ENCODE measurements at places on chromosomes 5 and 9.

DNA sequence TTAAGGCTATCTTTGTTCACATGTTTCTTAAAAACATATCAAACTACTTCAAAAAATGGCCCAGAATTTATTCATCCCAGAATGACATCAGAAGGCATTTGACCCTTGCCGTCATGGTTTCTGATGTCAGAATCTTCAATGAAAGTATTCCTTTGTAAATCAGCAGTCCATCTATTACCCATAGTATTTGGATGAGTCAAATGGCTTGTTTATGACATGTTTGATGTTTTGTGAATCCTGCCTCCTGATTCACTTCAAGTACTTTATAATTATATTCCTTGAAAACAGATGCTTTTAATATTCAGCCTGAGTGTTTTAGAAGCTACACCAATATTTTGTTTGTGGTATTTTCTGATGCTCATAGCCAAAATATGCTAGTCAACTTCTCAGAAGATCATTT lies 200.8 kb upstream of the MEF2C start:
- no peaks in the 10 kb centered on the region for H3K4me1 ChIP-seq
- no peak for ATAC-seq
- no peak overlapping the region for H3K4me3 ChIP-seq
- H3K36me3 ChIP-seq = no peaks in the 10 kb centered on the region
- no peaks in the 10 kb centered on the region for H3K27me3 ChIP-seq

DNA sequence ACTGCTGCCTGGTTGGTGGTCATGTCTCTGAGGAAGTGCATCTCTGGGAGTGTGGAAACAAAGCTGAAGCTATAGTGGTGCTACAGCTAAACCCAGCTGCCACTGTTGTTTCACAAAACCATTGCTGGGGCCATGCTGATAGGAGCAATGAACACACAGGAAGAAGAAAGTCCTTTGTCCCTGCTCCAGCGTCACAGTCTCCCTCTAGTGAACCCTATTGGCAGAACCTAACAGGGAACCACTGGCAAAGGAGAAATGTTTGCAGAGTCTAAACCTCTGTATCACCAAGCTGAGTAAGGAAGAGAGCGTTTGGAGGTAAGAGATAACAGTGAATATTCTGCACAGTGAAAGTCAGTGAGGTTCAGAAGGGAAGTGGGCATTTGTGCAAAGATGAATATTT lies 244.0 kb downstream of the YTHDC2 start:
- H3K27ac ChIP-seq = no peak overlapping the region
- ATAC-seq = no peak
- no peaks in the 10 kb centered on the region for H3K36me3 ChIP-seq

- no peaks in the 10 kb centered on the region for H3K4me1 ChIP-seq
- H3K36me3 ChIP-seq = no peaks in the 10 kb centered on the region
- no peak overlapping the region for H3K4me3 ChIP-seq
- H3K27me3 ChIP-seq = peaks cover 14% of the 10 kb centered on the region
- no peak overlapping the region for H3K27ac ChIP-seq
Measured at GRCh38 chr5:174119468-174119881, 74.0 kb downstream of the NSG2 start.

DNA sequence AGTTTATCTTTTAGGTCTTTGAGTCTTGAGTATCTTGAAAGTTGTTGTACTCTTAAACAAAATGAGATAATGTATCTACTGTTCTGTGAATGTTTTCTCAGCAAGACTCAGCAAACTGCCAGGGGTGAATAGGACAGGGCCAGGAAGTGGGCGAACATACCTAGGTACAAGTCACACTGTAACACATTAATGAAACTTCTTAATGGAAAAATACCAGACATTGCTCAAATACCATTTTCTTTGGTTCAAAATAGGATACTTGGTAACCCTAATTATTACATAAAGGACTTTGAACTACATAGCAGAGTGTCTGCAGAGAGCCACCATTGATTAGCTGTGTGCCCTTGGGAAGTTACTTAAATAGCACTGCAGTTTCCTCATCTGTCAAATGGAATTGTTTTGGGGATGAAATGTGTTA lies 197.5 kb downstream of the ARHGEF28 start:
- ATAC-seq = no peak
- H3K4me3 ChIP-seq = no peak overlapping the region
- no peaks in the 10 kb centered on the region for H3K27me3 ChIP-seq
- peaks cover 11% of the 10 kb centered on the region for H3K4me1 ChIP-seq

DNA sequence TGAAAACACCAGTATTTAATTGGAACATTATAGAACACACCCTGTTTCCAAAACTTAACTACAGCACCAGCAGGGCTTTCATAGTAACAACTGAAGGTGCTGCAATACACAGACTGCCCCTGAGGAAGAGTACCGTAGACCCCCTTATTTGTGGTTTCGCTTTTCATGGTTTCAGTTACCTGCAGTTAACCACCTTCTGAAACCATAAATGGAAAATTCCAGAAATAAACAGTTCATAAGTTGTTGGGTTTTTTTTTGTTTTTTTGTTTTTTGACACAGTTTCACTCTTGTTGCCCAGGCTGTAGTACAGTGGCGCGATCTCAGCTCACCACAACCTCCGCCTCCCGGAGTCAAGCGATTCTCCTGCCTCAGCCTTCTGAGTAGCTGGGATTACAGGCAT lies 9.5 kb upstream of the GLDC start:
- no peak for ATAC-seq
- H3K4me3 ChIP-seq = no peak overlapping the region
- H3K27me3 ChIP-seq = peaks cover 21% of the 10 kb centered on the region
- H3K27ac ChIP-seq = no peak overlapping the region
- no peaks in the 10 kb centered on the region for H3K36me3 ChIP-seq
- no peaks in the 10 kb centered on the region for H3K4me1 ChIP-seq

GRCh38 chr5:83827111-83827557 lies 106.5 kb upstream of the HAPLN1 start:
- no peaks in the 10 kb centered on the region for H3K4me1 ChIP-seq
- no peak overlapping the region for H3K4me3 ChIP-seq
- H3K27me3 ChIP-seq = no peaks in the 10 kb centered on the region
- H3K36me3 ChIP-seq = no peaks in the 10 kb centered on the region

DNA sequence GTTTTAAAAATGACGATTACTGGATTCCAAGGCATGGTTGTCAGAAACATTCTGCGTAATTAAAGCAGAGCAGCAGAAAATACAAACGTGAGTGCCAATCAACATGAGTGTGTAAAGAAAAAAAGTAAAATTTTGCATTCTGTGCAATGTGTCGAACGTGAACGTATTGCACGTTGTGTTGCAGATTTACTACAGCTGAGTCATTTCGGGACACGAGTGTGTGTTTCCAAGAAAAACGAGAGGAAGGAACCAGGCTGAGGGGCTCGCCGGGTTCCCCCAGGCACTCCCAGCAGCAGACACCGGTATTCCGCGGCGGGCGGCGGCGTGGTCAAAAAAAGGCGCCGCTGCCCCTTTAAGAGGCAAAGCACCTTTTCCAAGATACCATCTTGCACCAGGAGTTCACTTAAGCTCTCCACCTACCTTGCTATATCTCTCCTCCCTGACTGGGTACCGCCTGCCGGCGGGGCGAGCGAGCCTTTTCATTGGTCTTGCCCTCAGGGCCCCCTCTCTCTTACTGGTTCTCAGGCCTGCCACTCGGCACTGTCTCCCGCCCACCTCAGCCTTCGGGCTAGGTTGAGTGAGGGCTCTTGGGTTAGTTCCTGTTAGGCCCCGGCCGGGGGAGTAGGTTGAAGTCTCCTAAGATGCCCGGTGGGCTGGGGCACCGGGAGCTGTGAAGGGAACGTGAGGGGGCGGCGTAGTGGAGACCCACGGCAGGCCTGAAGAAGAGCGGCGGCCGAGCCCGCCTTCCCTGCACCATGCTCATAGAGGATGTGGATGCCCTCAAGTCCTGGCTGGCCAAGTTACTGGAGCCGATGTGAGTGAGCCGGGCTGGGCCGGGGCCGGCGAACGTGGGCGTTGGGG lies at the start of gene RBM27:
TSS of gene RBM27 (plus strand) at position 595 of the 861 bp plus-strand sequence. CDS start at position 756, 161 bp downstream.
- H3K36me3 ChIP-seq = no peaks in the 10 kb centered on the region
- H3K4me3 ChIP-seq = peak within 1 kb of the TSS; percentile 97
- peak within 1 kb of the TSS; percentile 82 for H3K27ac ChIP-seq
- H3K27me3 ChIP-seq = no peaks in the 10 kb centered on the region
- H3K4me1 ChIP-seq = peaks cover 13% of the 10 kb centered on the region

DNA sequence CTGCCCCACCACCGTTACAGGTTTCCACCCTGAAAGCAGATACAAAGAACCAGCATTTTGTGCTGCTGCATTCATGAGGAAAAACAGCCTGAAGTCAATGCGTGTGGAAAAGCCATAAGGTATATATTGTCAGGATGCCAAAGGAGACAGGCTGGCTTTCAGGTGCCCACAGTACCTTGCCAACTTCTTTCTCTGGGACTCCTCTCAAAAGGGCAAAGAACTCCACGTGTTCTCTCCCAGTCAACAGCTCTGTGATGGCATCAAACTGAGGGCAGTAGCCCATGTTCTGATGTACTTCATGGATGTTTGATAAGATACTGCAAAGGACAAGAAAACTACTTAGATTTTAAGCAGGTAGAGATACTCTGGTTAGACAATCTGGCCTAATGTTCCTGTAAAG lies 24.3 kb downstream of the NIPSNAP3B start:
- H3K36me3 ChIP-seq = peaks cover 100% of the 10 kb centered on the region
- H3K27me3 ChIP-seq = no peaks in the 10 kb centered on the region
- no peaks in the 10 kb centered on the region for H3K4me1 ChIP-seq
- no peak for ATAC-seq
- no peak overlapping the region for H3K4me3 ChIP-seq

GRCh38 chr5:131209506-131210150 lies 38.9 kb downstream of the LYRM7 start:
- H3K27ac ChIP-seq = no peak overlapping the region
- no peaks in the 10 kb centered on the region for H3K4me1 ChIP-seq
- H3K4me3 ChIP-seq = no peak overlapping the region

DNA sequence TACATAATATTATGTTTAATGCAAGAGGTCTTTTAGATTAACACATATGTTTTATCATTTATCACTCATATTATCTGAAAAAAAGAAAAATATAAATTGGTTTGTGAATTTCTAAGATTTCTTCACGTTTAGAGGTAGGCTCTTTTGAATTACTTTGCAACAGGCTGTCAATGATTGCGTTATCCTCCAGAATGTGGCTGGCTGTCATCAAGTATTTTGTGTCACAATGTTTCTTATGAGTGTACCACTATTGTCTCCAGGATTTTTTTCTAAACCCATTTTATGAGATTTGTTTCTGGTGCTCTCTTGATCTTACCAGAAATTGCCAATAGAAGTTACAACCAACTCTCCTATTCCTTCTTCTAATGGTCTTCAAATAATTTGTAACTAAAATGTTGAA lies 307.9 kb downstream of the DMAC1 start:
- H3K4me3 ChIP-seq = no peak overlapping the region
- H3K27ac ChIP-seq = no peak overlapping the region
- no peaks in the 10 kb centered on the region for H3K36me3 ChIP-seq
- no peaks in the 10 kb centered on the region for H3K4me1 ChIP-seq
- no peaks in the 10 kb centered on the region for H3K27me3 ChIP-seq

- no peaks in the 10 kb centered on the region for H3K4me1 ChIP-seq
- no peak overlapping the region for H3K4me3 ChIP-seq
- no peak for ATAC-seq
- no peaks in the 10 kb centered on the region for H3K27me3 ChIP-seq
- no peak overlapping the region for H3K27ac ChIP-seq
Measured at GRCh38 chr5:38483805-38484398, 72.5 kb downstream of the LIFR start.

- peaks cover 4% of the 10 kb centered on the region for H3K27me3 ChIP-seq
- H3K27ac ChIP-seq = no peak overlapping the region
- H3K36me3 ChIP-seq = no peaks in the 10 kb centered on the region
- ATAC-seq = no peak
- no peak overlapping the region for H3K4me3 ChIP-seq
Measured at GRCh38 chr9:21615018-21615417, 132.9 kb upstream of the IFNE start.

DNA sequence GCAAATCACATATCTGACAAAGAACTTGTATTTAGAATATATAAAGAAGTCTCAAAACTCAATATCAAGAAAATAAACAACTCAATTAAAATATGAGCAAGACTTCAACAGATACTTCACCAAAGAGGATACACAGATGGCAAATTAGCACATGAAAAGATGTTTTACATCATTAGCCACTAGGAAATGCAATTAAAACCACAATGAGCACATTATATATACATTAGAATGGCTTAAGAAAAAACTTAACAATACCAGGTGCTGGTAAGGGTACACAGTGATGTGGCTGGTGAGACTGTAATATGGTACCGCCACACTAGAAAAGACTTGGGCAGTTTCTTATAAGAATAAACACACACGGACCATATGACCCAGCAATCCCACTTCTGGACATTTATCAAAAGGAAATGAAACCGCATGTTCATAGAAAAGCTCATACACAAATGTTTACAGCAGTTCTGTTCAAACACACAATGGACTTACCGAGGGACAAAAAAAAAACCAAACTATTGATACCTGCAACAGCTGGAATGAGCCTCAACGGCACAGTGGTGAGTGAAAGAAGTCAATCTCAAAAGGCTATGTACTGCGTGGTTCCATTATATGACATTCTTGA lies 27.6 kb downstream of the SEMA4D start:
- no peaks in the 10 kb centered on the region for H3K36me3 ChIP-seq
- no peak for ATAC-seq
- H3K4me3 ChIP-seq = no peak overlapping the region
- no peaks in the 10 kb centered on the region for H3K4me1 ChIP-seq
- no peak overlapping the region for H3K27ac ChIP-seq

GRCh38 chr9:120562861-120563443 lies 17.0 kb downstream of the CDK5RAP2 start:
- H3K36me3 ChIP-seq = peaks cover 1% of the 10 kb centered on the region
- no peaks in the 10 kb centered on the region for H3K27me3 ChIP-seq
- H3K4me3 ChIP-seq = no peak overlapping the region

All from gastroesophageal sphincter (tissue), 4 donors.